Suppressor macrophage (primary cell): ENCODE measurements at places on chromosomes 1 and 21.

- no peak for DNase-seq
Observed at GRCh38 chr1:114610546-114611245, 29.3 kb upstream of the BCAS2 start.

DNA sequence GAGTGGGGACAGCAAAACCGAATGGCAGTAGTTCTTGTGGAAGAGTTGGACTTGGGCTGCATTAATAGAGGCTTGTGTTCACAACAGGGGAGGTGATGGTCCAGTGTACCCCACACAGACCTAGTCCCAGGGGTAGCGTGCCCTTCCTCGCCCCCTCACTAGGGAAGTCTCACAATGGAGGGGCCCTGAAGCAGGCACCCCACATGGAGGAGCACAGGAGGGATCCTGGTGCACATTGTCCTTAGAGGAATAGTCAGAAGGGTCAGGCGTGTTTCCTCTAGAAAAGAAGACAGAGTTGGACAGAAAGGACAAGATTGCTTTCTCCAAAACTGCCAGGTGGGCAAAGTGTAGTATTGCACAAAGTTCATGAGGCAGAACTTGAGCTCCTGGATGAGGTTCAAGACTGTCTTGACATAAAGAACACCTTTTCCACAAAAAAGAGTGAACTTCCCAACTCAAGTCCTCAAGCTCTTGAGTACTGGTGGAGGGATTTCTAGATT, 23.3 kb downstream of the ETNK2 start:
- no peak for DNase-seq

- peak; percentile 58 for DNase-seq
Observed at GRCh38 chr1:23804183-23804835, 3.8 kb upstream of the GALE start.

DNA sequence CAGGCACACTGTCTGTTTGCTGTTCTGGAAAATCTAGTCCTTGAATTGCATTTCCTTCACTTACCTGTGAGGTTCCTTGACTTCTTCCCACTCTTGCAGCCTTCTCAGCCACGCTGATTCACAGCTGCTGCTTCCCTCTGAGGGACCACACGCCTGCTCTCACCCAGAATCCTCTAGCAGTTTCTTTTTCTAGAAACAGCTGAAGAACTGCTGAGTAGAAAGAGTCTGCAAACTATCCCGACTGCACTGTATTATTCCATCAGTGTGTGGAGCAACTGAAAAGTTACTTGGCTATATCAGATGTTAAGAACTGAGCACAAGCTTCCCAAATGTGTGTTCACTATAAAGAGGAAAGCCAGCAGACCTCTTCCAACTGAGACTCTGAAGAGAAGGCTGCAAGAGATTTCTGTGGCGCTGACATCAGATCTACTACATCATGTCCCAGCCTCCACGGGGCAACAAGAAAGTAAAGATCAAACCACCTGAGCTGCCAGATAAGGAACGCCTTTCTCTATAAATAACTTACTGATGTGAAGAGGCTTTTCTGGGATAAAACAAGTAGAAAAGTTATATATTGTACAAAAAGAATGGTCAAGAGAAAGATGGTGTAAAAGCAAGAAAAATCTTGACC, 226.6 kb downstream of the RERE start:
- DNase-seq = no peak

- no peak for DNase-seq
Observed at GRCh38 chr21:45871616-45872236, 109.8 kb upstream of the COL6A1 start.

DNA sequence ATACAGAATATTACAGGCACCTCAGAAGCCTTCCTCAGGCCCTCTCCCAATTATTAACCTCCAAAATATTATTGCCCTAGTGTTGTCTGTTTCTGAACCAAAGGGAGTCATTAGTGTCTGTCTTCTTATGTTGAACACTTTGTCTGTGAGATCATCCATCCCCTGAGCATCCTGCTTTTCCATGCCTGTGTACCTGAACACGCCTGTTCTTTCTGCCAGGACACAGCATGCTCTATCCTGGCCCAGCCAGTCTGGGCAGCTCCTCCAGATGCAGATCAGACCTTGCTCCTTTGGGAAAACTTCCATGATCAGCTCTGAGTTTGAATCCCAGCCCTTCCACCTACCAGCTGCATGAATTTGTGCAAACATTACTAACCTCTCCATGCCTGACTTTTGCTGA, 11.0 kb upstream of the CDC42 start:
- DNase-seq = no peak

GRCh38 chr1:12511516-12512468, 106.2 kb downstream of the DHRS3 start:
- peak; percentile 30 for DNase-seq

DNA sequence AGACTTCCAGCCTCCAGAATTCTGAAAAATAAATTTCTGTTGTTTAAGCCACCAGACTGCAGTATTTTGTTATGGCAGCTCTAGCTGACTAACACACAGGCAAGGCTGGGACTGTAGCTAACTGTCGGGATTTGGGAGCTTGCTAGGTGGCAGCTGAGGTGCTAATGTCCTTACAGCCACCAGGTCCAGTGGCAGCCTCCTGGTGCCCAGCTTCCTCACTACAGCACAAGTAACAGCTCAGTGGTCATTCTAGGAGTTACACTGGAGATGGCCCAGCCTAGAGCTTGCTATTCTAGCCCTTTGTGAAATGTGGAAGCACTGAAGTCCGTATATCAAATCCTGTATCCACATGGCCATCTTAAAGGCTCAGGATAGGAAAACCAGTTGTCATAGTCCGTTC, 4.3 kb upstream of the C1orf115 start:
- no peak for DNase-seq

DNA sequence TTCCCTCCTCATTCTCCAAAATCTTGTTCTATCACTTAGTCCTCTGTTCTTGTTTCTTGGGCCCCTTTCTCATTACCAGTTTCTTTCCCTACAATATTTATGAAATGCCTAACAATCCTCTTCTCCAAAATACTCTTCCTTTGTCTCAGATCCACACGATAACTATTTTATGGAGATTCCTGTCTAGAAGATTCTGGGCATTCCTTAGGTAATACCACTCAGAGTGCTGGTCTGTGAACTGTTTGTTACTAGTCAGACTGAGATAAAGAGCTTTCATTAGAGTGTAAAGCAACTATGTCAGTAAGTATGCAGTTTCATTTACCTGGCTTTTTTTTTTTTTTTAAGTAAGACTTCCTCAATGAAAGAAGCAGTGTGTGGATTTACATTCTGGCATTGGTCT, 18.1 kb upstream of the RCOR3 start:
- no peak for DNase-seq

DNA sequence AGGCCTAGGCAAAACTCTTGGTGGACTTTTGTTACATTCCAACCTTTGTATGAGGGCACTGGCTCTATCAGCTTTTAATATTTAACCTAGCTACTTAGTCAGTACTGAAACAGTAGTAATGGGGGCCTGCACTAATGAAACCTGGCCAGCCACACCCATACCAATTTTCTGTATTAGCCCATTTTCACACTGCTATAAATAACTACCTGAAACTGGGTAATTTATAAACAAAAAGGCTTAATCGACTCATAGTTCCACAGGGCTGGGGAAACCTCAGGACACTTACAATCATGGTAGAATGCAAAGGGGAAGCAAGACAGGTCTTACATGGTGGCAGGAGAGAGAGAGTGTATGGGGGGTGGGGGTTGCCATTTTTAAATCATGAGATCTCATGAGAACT, 245.7 kb upstream of the RGS18 start:
- DNase-seq = no peak

DNA sequence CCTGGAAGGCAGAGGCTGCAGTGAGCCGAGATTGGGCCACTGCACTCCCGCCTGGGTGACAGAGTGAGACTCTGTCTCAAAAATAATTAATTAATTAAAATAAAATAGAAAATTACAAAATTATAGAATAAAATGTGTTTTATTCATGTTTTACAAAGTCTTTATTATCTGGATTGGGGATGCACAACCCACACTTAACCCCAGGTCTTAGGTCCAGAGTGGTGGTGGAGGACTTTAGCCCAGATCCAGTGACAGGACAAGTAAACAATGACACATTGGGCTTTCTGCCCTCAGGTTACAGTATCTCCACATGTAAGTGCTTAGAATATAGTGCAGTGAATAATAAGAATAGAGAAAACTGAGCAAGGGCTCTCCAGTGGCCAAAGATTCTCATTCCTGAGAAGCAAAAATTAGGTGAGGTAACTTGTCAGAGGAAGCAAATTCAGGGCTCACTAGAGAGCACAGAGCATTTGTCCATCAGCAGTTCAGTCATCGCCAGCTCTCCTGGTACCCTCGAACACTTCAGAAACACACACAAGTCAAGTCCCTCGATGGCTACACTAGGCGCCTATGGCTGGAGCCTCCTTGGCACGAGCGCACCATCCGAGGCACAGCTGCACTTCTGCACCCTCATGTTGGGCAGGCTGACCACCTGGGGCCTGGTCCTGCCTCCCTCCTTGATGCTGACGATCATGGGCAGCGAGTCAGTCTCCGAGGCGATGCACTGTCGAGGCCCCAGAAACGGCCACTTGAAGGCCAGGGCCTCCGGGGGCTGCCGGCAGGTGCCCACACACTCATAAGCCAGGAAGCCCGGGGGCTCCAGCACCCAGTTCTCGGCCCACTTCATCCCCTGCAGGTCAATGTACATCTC, 2.6 kb downstream of the LEFTY1 start:
- DNase-seq = no peak

DNA sequence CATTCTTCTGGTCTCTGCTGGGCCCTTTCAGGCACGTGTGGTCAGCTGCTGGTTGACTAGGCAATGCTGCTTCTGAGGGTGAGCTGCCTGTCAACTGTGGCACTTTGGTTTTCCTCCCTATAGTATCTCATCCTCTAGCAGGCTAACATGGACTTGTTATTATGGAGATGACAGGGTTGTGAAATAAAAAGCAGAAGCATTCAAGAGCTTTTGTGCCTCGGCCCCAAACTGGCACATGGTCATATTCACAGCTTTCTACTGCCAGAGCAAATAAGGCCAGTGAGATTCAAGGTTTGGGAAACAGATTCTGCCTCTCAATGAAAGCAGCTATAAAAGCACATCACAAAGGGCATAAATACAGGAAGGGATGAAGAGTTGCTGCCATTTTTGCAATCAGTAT, 1.6 kb upstream of the ZNF124 start:
- DNase-seq = peak; percentile 26

DNA sequence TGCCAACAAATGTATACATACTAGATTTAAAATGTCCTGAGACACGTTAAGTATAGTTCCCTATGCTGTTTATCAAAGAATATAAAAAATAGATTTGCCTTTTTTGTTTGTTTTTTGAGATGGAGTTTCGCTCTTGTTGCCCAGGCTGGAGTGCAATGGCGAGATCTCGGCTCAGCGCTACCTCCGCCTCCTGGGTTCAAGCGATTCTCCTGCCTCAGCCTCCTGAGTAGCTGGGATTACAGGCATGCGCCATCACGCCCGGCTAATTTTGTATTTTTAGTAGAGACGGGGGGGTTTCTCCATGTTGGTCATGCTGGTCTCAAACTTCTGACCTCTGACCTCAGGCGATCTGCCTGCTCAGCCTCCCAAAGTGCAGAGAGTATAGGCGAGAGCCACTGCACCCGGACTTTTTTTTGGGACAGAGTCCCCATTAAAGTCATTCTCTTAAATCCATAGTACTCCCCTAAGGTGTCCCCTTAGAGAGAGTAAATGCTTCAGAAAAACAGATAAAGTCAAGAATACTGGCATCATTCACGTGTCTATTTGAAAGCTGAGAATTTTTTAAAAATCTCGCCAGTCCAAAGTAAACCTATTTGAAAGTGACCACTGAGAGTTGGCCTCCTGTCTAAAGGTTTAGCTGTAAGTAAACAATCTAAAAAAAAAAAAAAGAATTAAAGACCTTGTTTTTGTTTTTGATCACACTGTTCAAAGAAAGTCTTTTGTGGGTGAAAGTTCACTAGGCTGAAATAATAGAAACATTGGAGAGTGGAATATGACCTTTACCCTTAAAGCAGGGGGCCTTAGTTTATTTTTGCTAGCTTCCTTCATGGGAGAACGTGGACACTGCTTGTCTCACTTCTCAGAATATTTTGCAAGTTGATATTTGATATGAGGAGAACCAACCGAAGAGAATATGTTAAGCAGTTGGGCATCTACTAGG, 48.0 kb upstream of the SLC16A1 start:
- no peak for DNase-seq

DNA sequence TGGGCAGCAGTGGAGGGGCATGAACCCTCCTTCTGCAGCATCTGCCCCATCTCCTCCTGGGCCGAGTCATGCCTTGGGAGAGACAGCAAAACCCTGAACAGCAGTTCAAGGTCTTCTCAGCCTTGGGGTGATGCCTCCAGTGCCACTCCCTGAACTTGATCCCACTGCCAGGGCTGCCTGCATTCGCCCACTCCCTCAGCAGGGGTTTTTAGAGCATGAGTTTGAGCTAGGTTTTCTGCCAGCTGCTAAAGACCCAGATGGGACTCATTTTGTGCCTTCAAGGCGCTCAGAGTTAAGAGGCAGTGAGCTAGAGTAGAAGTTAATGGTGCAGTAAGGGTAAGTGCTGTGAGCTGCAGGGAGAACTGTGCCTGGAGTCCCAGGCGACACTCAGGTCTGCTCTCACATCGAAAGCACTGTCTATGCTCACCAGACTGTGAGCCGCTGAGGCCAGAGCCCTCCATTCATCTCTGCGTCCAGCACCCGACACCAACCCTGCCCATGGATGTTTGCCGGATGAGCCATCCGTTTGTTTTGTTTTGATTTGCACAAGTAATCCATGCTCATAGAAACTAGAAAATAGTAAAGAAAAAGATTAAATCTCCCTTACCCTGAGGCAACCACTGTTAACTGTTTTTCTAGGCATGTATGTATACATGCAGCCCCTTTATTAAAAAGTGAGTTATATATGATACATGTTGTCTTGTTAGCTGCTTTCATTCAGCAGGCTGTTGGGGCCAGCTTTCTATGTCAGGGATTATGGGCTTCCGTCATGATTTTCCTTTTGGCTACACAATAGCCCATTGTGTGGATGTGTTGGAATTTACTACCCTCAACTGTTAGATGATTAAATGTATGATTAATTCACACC, 67.8 kb downstream of the VPS26C start:
- no peak for DNase-seq

- DNase-seq = peak; percentile 37
Observed at GRCh38 chr1:222167111-222167510, 380.8 kb downstream of the HHIPL2 start.
